ENCODE measurements at places on chromosomes 5 and 9.
A peak's percentile ranks its signal among the peaks of the same experiment; 100 is the strongest.

GRCh38 chr9:76704593-76705204 lies 59.5 kb upstream of the PCA3 start:
- peak; percentile 64 for DNase-seq

DNA sequence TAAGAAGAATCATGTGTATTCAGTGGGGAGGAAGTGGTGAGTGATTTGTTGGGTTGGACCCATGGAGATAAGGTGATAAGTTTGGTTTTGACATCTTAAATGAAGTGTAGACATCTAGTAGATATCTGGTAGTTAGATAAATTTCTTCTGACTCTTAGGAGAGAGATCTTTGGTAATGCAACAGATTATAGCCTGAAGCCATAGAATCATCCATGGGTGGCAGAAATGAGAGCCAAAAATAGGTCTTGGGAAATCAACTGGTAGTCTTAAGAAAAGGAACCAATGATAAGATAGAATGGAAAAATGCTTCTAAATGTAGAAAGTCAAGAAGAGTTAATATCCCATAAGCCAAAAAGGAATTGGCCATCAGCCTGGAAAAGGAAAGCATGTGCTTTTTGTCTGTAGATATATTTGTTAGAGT lies 532.7 kb upstream of the GRAMD2B start:
- no peak for DNase-seq

- no peak for DNase-seq
Measured at GRCh38 chr9:31142456-31142855, 1242.0 kb upstream of the ACO1 start.

- no peak for DNase-seq
Measured at GRCh38 chr9:115135821-115136778, 18.1 kb upstream of the TNC start.

GRCh38 chr5:76696251-76696650 lies 19.7 kb upstream of the F2R start:
- no peak for DNase-seq

DNA sequence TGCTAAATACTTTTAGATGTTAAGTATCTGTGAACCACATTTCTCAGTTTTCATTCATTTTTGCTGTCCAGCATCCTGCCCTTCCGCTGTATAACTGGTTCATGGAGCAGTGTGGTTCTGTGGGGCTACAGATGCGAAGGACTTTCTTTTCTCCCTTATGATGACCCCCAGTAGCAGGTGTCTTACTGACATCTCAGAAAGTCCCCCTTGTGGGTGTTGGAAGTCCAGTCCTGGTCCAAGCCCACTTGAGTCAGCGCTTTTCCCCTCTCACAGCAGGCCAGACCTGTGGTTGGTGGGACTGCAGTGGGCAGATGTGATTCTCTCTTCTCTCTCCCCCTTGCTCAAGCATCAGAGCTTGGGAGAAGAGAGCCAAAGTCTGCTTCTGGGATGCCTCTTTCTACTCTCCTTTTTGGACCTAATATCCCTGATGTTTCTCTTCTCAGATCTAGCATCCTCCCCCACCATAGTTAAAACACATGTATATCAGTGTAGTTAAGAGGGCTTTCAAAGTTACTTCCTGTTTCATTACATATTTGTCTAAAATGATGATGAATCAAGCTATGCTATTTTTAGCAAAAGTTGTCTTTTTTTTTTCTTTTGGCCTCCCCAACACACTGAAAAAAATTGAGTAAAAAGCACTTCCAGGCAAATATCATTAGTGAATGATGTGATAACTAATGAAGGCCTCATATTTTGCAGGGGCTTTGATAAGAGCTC lies 119.5 kb upstream of the ZNF618 start:
- DNase-seq, result no peak

DNA sequence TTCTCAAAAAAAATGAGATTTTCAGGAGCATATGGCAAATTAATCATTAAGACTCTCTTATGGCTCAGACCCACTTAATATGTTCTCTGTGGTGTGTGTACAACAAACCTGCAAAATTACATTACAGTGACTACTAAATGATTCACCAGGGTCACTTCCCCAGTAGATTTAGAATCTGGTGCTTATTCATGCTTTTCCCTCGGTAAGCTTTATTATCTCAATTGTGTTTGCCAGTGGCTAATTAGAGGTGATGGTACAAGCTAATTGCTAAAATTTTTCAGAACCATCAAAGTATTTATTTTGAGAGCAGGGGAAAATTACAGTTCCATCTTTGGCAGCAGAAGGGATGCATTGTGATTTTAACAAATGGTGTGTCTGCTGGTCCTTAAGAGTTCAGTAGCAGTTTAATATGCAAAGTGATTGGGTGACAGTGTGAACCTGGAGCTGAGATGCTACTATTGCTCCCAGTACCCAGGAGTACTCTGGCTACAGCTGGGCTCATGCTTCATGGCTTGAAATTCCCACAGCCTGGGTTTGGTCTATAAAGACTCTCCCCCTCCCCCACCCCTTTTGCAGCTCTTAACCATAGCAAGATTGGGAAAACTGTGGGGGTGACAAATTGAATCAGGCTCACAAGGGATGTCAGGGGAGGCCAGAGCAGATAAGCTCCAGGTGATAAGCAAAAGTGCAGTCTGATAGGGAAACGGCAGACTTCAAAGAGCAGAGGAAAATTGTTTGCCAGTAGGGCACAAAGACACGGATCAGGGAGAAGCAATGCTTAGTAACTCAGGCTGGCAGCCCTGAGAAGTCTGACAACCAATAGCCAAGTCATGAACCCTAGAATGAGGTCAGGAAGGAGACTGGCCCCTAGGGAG lies 92.8 kb upstream of the RAD23B start:
- peak; percentile 86 for DNase-seq

DNA sequence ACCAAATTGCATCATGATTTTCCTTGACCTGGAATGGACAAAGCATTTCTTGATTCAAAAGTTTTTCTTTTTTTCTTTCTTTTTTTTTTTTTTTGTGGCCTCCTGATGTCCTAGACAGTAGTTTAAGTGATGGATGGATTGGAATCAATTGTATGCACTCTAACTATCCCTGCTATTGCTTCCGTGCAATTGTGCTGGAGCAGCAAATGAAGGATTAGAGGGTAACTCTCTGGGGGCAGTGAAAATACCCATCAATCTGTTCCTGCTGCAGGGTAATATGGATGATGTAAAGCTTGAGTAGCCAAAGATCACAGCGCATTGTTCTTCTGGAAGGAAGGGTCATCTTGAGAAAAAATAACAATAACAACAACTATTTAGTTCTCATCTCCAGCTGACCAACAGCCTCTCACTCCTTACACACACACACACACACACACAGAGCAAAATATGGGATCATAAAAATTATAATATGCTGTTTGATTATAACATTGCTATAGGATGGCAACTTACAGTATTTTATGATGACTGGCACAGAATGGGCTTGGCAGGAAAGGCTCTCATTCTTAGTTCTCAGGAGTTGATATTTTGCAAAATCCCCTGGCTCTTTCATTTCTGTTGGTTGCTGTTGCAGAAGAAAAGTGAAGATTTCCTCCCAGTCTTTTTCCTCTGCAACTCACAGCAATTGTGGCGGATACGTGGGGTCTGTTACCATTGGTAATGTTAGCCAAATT lies 160.9 kb upstream of the DMAC1 start:
- no peak for DNase-seq

GRCh38 chr5:98588215-98588614 lies 185.2 kb upstream of the RGMB start:
- peak; percentile 51 for DNase-seq

DNA sequence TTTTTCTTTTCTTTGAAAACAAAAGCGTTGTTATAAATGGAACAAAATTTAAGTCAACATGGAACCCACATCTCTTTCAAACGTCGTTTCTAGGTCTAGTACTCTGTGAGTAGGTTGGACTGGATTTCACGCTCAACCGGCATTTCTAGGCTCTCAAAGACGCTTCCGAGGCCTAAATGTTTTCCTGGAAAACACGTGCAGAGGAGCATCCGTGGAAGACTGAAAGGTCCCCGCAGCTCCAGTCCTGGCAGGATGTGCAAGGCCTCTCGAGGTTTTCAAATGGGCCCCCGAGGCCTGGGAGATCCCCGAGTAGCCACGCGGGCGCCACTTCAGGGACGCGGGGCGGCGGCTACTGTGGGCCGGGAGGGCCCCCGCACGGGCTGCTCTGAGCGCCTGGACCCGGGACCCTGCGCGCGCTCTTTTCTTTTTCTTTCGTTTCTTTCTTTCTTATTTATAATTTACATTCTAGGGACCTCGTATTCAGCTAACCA lies 4.2 kb upstream of the IRX2 start:
- DNase-seq, result no peak

GRCh38 chr5:111226556-111226955 lies 2.4 kb downstream of the CAMK4 start:
- no peak for DNase-seq

All from SK-N-DZ (cell line).